ENCODE measurements at places on chromosomes 7 and 10. TPM values are rescaled to one million over a fixed set of nuclear protein-coding genes. Genes with fewer than 3 reads are reported as not detected.
A peak's percentile ranks its signal among the peaks of the same experiment; 100 is the strongest.

DNA sequence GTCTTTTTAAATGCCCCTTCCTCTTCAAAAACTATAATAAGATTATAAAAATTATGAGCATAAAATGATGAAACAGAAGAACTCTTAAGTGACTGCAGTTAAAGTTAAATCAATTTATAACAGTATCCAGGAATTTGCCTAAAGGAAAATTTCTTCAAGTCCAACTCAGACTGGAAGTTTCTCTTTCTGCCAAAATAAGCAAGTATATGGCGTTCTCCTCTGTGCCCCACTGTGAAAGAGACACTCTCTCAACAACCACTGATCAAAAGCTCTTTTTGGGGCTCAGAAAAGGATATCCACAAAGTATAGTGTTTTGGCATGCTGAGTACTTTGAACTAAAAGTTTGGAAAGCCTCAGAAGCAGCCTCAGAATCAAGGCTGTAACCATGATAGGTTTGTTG, 139.9 kb downstream of the SKIDA1 start:
- DNase-seq = no peak

- DNase-seq = no peak
Measured at GRCh38 chr10:126108693-126109092, 212.3 kb downstream of the FANK1 start.

- DNase-seq = peak; percentile 72
Measured at GRCh38 chr7:123580406-123581161, 21.0 kb upstream of the ASB15 start.

GRCh38 chr10:2145491-2145890, 408.2 kb upstream of the ADARB2 start:
- DNase-seq = no peak

Gene CTAGE4
- not detected for total RNA-seq

DNA sequence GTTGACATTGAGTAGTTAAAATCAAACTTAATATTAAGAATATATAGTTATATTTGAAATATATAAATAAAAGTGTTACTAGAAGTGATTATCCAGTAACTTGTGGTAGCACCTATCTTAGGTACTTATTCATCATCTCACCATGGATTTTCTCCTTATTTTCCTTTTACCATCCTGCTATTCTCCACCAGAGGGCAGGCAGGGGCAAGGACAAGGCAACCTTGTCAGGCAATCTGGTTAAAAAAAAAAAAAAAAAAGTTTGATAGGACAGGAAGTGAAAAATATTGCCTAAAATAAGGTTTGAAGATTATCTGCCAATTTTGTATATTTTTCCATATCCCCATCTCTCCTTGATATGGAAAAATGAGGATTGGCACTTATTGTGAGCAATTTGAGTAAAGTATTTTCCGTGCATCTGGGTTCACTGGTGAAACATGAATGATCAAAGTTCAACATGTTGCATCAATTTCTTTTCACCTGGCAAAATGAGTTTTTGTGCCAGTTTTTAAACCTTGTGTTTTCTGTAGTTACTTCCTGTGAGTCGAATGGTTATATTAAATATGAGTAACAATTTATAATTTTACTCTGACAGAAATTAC, 256.7 kb downstream of the AGMO start:
- peak; percentile 69 for DNase-seq

DNA sequence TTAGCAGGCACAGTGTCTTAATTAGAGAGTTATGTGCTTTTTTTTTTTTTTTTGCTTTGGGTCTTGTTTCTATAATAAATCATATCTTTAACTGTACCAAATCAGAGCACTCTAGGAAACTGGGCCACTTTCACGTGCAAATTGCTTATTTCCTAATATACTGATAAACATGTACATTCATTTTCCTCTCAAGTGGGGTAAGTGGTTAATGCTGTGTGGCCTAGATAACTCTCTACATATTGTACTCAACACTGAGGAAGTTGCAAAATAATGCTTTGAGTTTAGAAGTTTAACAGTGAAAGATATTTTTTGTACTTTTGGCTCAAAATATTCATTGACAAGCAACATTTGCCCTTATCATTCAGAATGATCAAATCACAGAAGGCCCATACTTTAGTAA, 115.9 kb upstream of the IFRD1 start:
- no peak for DNase-seq

Gene TMEM213
- not detected for total RNA-seq

GRCh38 chr10:78802431-78802830, 266.3 kb upstream of the ZMIZ1 start:
- no peak for DNase-seq

Measured in cardiac muscle cell (in vitro differentiated cells and primary cell).